ENCODE measurements at places on chromosomes 1 and 21.

GRCh38 chr1:222404710-222405109 is 143.2 kb downstream of the HHIPL2 start:
- DNase-seq: no peak

GRCh38 chr1:116203920-116204319 is 92.7 kb downstream of the MAB21L3 start:
- no peak for DNase-seq

DNA sequence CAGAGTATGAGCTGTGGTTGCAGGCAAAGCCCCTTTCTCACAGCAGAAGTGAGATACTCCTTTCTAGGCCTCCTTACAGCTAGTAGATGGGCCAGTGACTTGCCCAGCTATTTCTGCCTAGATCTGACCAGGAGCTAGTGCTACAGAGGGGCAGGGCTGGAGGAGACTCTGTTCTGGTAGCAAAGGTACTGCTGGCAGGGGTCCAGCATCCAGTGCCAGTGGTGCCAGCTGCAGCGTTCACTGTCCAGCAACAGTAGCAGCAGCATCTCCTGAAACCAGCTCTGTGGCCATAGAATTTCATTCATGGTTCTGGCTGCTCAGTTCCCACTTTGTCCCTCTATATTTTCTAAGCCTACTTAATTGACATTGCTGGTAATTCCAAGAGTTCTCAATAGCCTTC is 62.5 kb upstream of the CNN3 start:
- DNase-seq: peak; percentile 64

GRCh38 chr1:200183637-200184036 is 156.1 kb downstream of the NR5A2 start:
- no peak for DNase-seq

DNA sequence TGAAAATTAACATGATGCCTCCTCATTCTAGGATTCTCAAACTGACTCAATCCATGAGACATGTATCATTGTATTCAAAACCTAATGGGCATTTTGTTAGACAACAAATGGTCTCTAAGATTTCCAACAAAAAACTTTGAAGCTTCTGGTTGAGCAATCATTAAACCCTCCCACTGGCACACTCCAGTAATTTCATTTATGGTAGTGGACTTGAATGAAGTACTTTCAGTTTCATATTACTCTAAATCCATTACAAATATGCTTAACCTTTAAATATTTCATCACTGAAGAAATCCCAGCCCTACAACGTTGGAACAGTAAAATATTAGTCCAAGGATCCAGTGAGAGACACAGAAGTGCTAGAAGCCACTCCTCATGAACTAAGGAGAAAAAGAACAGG is 43.5 kb downstream of the GBP6 start:
- DNase-seq: no peak

GRCh38 chr1:156115514-156116374 is 1.2 kb downstream of the LMNA start:
- no peak for DNase-seq

DNA sequence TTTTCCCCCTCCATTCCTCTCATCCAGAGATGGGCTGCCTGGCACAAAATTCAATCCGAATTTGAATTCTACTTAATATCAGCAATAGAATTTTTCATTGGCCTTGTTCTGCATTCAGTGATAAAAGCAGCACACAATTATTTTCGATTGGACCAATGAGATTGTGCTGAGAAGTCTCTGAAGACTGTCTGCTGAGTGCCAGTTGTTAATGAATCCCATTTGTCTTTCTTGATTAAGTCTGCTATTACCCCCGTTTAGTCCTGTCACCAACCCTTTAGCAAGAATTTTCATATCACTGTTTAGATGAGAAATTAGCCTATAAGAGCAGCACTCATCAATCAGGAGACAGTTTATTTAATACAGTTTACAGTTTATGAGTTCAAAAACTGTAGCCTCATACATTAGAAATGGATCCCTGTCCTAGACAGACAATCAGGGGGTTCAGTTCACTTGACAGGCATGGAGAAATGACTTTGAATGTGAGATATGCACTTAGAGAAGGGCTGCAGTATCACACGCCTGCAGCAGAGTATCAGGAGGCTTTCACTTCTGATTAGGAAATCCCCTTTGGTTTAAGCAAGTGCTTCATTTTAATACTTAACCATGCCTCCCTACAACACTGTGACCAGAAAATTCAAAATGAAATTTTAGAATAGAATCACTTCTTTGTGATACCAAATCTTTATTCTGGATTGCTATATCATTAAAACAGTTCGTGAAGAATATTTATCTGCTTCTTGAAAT is 304.7 kb upstream of the PTBP2 start:
- no peak for DNase-seq

- no peak for DNase-seq
Observed at GRCh38 chr1:29706936-29707335, 470.6 kb downstream of the PTPRU start.

- DNase-seq: no peak
Observed at GRCh38 chr1:64581843-64582185, 111.9 kb downstream of the CACHD1 start.

GRCh38 chr1:23217421-23218115 is at the start of gene HTR1D:
TSS of gene HTR1D (minus strand) at chr1:23217502. CDS start at chr1:23194219, 23,283 bp downstream.
- DNase-seq: no peak

Data from vagina (tissue), 2 donors.